ENCODE measurements at places on chromosomes 1 and 21.
A peak's percentile ranks its signal among the peaks of the same experiment; 100 is the strongest.

GRCh38 chr1:155167166-155168104 is 5.7 kb downstream of the KRTCAP2 start:
- DNase-seq, result peak; percentile 71

- no peak for DNase-seq
Observed at GRCh38 chr1:229127301-229127700, 143.6 kb upstream of the RAB4A start.

DNA sequence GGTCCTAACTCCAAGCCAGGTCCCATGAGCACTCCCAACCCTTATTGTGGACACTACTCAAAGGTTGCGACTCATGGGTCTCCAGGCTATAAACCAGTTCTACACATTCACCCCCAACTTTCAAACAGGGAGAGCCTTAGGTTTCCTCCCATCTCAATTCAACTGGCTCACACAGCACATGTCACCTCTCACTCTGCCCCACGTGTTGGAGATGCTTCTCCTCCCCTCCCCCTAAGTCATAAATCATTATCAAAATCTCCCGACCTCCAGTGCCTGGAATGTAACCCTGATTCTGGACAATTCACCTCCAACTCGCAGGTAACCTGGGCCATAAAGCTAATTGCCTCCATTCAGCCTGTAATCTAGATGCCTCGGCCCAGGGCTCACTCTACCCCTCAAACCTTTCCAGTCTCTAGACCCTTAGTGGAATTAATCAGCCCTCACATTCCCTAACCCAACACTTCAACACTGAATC is 595 bp downstream of the AK2 start:
- DNase-seq, result no peak

- no peak for DNase-seq
Observed at GRCh38 chr1:93051961-93052360, 27.1 kb upstream of the MTF2 start.

DNA sequence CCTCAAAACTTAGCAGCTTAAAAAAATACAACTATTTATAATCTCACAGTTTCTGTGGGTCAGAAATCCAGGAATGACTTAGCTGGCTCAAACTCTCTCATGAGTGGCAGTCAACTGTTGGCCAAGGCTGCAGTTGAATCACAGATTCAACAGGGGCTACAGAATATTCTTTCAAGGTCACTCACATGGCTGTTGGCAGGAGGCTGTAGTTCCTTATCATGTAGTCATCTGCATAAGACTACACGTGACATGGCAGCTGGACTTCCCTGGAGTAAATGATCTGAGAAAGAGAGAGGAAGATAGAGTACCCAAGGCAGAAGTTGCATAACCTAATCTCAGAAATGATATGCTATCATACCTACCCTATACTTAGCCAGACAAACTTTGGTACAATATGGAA is 75.2 kb upstream of the TSPAN2 start:
- no peak for DNase-seq

- DNase-seq, result peak; percentile 61
Observed at GRCh38 chr1:43199093-43199726, 27.1 kb downstream of the CFAP57 start.

- no peak for DNase-seq
Observed at GRCh38 chr1:2201062-2201461, 6.5 kb upstream of the FAAP20 start.

- no peak for DNase-seq
Observed at GRCh38 chr1:205228093-205228521, 361 bp downstream of the TMCC2 start.

GRCh38 chr1:184494929-184495328 is 108.1 kb downstream of the C1orf21 start:
- DNase-seq, result no peak

GRCh38 chr1:28244549-28245251 is 8.8 kb downstream of the ATP5IF1 start:
- DNase-seq, result no peak

DNA sequence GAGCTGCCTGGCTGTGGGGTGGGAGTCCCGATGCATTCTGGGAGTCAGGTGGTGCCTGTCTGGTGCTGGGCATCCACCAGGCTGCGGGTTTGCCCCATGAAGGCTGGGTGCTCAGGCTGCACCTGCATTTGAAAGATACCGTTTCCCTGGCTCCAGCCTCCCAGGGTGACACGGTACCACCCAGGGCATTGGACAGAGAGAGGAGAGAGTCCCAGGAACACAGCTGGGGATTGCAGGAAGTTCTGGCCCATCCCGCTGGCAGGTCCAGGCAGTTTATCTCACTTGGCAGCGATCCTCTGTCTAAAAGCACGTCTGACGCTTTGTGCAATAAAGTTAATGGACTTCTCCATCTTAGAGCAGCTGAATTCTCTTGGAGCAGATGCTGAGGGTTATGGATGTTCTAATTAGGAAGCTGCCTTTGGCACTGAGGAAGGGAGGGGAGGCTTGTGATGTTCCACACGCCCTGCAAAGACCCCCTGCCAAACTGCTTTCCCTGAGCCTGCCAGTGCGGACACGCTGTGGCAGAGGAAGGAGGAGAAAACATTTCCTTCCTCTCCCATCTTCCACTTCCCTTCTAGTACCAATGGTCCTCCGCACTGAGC is 246.9 kb downstream of the GRIK3 start:
- DNase-seq, result no peak

DNA sequence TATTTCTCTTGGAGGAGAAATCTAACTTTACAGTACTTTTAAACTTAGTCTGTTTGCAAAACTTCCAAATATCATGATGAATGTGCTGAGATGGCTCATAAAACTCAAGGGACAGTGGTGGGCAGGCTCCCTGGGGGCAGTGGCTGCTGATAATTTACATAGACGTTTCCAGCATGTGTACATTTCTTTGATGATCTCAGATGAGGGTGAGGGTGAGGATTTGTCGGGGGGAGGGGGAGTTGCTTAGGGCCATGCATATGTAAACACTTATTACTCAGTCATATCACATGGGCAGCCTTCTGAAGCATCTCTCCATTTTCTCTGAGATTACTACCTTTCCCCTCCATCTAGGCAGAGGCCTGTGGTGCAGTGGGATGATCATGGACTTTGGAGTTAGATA is 152.9 kb upstream of the HMGB4 start:
- no peak for DNase-seq

- DNase-seq, result no peak
Observed at GRCh38 chr1:241638099-241638682, 2.0 kb downstream of the CHML start.

- DNase-seq, result no peak
Observed at GRCh38 chr1:116359871-116360270, 13.2 kb upstream of the ATP1A1 start.

Data from NCI-H1417 treated with DMSO at 0.1 percent for 48 hours (cell line).